ENCODE measurements at places on chromosomes 7 and 10.

DNA sequence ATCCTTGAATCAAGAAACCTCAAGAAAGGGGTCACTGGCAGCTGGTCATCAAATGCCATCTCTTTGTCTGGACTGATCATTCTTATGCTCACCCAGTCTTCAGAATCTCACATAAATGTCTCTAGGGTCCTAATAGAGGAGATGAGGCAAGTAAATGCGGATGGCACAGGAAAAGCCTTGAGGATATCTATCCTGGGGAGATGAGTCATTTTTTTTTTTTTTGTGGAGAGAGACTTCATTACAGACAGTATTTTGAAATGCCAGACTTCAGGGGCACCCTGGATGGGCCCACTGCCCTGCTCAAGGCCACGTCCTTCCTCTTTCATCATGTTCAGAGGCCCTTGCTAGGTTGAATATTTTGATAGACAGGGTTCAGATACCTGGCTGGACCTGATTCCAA, 19.5 kb upstream of the PLPP4 start:
- no peak for DNase-seq

- DNase-seq, result peak; percentile 65
Observed at GRCh38 chr10:84140036-84140379, 699 bp downstream of the GHITM start.

GRCh38 chr10:43041422-43042342, 35.2 kb upstream of the RET start:
- DNase-seq, result no peak

DNA sequence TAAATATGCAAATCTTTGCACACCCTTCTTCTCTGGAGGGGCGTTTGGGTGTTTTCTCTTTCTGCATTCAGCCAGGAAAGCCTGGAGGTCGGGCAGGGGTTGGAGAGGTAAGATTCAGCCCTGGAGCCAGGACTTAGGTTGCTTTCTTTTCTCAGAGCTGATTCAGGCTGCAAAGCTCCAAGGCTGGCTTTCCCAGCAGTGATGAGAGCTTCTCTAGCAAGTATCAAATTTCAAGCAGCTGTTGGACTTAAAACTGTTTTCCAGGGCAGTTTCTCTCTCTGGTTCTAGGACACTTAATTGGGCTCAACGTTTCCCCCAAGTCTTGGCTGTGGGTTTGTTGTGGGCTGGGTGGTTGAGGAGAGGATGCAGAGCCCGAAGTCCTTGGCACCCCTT, 608 bp downstream of the AKR1B10 start:
- DNase-seq, result no peak

DNA sequence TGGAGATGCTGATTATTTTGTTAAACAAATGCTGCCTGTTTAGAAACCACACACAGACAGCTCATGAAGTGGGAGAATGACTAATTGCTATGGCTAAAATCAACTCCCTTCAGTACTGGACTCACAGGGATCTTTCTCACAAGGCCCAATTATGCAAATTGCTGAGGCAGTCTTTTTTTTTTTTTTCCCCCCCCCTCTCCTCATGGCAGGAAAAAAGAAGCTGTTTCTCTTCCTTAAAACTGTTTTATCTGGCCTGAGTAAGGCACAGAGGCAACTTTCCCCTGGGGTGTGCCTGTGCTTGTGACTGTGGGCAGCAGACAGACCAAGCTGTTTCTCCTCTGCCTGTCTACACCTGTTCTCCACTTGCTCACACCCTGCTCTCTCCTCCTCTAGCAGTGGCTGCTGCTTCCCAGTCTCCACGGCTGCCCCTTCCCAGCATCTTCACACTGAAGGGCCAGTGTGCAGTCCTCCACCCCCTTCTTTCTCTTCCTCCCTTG, 65.4 kb upstream of the STEAP1B start:
- DNase-seq, result no peak

DNA sequence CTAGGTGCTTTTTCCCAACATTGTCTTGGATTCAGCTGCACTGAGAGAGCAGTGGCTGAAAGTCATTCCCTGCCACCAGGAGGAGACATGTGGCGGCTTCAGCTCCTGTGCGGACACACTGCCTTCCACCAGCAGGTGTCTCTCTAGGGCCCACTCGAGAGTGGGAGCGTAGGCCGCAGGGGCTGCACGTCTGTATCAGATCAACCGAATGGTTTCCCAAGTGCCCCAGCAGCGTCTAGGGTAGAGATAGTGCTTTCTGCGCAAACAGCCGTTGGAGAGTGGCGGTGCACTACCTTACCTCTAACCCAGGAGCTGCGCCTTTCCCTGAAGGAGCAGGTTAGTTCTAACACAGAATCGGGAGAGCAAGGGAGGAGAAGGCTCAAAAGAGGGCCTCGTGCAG, 31.7 kb downstream of the PAPOLB start:
- peak; percentile 79 for DNase-seq

DNA sequence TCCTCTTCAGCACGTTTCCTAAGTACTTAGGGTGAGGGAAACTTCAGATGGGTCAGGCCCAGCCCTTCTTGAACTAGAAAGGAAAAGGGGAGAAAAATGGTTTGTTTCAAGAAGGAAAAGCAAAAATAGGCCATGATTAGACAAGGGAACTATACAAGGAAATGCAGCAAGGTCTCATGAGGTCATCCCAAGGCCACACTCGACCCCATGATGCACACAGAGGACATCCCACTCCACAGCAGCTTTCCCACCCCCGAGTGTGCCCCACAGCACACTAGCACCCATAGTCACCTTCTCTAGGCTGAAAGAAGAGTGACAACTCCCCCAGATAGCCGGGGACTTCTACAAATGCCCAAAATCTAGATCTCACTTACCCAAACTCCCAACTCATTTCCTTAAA, 173.4 kb downstream of the FAM107B start:
- DNase-seq, result no peak

- no peak for DNase-seq
Observed at GRCh38 chr7:85820702-85821443, 634.0 kb upstream of the SEMA3D start.

DNA sequence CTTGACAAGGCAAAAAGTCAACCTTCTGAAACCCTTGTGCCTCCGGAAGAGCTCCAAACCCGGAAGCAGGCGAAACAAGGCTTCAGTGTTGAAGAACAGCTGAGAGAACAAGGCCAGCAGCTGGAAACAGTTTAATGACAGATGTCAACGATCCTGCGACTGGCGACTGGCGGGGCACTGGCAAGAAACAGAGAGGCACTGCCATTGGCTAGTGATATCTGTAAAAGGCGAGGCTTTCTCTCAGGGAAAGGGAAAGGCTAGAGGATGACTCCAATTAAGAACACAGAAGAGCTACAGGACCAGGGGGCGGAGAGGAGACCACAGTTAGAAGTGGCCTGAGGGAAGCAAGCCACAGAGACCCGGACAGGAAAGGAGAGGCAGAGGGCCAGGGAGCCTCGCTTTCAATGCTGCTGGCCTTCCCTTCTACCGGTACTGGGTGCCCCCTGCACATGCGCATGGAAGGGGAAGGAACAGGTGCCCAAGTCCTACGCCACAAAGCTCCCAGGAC, 19.4 kb downstream of the ITGB1 start:
- DNase-seq, result no peak

DNA sequence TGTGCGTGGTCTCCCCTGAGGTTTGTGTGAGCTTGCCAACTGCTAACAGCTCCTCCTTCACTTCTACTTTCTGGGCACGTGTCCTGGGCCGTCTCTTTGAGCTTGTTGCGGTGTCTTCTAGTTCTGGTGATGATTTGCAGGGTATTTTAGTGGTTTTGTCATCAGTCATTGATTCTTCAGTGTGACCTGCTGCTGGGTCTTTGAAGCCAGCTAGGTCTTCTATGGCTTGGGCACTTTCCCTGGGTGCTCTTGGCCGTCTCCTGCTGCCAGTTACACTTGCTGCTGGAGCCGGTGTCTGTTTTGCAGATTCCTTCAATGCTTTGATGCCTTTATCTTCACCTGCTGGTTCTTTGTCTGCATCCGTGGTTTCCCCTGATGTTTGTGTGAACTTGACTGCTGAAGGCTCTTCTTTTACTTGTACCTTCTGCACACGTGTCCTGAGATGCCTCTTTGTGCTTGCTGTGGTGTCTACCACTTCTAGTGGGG, 23.0 kb downstream of the MKI67 start:
- DNase-seq, result peak; percentile 73

DNA sequence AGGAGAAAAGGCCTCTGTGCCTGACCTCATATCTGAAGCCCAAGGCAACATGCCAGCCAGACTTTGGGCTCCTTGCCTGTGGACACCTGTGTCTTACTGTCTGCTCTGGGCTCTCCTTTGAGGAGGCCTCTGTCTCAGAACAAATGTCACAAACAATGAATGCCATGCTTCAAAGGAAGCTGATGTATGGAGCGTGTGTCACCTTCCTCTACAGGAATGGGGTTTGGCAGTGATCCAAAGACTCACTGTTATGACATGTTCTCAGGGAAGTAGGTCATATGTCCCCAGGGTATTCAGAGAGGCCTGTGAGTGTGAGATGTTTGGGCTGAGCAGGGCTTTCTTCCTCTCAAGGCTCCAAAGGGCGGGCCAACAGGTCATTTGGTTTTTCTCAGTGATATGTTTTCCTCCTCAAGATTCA, 38.4 kb downstream of the PTPRE start:
- no peak for DNase-seq

DNA sequence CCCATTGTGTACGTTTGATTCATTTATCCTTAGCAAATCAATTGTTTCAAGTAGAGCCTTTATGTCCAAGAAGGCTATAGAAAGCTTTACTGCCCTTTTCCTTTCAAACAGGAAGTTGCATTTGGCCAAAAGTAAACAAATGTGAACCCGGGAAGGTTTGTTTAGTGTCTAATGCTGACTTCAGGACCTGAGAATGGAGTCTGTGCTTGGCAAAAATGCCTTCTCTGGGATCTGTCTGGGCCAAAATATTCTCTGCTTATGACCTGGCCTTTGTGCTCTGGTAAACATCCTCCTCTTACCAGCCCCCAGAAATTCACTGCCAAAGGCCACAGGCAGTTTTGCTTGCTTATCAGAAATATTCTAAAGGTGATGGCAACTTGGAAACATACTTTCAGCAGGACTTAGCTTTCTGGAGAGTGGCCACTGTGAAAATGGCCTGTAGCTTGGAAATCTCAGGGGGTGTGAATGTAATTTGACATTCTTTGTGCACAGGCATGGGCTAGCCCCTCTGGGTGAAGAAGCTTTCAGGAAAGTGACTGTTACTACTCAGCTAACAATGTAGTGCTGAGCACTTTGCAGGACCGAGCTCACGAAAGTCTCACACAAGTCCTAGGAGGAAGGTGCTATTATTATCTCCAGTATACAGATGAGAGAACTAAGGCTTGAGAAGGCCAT, 199.5 kb downstream of the PTEN start:
- no peak for DNase-seq

GRCh38 chr7:94374231-94374630, 20.5 kb upstream of the COL1A2 start:
- DNase-seq, result no peak

- peak; percentile 53 for DNase-seq
Observed at GRCh38 chr7:157904866-157905570, 568.2 kb downstream of the DNAJB6 start.

- no peak for DNase-seq
Observed at GRCh38 chr7:141287936-141288335, 214.1 kb downstream of the TMEM178B start.

GRCh38 chr10:58050575-58050974, 217.1 kb downstream of the IPMK start:
- DNase-seq, result no peak

GRCh38 chr7:133230591-133231194, 22.2 kb upstream of the EXOC4 start:
- DNase-seq, result peak; percentile 67

GRCh38 chr7:8739837-8740236, 306.4 kb downstream of the NXPH1 start:
- no peak for DNase-seq

DNA sequence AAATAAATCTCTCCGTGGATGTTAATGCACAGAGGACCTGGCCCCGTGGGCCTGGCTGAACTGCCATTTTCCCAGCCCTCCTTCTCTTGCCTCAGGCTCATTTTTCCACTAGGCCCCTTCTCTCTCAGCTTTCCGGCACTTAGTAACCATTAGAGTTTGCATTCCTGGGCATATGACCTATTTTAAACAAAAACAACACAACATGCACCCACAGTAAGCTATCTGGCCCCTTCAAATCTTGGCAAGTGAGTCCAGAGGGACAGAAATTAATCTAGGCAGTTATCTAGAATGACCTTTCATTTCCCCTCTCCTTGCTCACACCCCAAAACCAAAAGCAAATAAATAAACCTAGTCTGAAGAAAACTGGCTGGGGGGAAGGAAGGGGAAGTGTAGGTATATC, 11.7 kb downstream of the FBXW4 start:
- no peak for DNase-seq

- no peak for DNase-seq
Observed at GRCh38 chr10:4022473-4022872, 237.5 kb upstream of the KLF6 start.

GRCh38 chr7:2040201-2040892, 192.4 kb downstream of the MAD1L1 start:
- no peak for DNase-seq

DNA sequence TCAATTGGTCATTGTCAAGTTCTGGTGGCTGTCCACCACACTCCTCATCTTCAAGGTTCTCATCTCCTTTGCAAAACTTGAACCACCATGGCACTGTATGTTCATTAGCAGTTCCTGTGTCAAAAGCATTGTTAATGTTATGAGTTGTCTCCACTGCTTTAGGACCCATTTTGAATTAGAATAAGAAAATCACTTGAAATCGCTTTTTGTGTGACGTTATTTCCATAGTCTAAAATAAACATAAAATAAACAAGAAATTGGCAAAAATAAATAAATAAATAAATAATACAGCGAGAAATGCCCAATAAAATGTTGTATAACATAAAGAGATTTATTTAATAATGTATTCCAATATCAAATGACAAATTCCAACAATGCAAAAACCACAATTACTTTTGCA, 195.5 kb upstream of the CDC14C start:
- DNase-seq, result no peak

GRCh38 chr10:123425680-123426079, 240.5 kb upstream of the GPR26 start:
- no peak for DNase-seq

DNA sequence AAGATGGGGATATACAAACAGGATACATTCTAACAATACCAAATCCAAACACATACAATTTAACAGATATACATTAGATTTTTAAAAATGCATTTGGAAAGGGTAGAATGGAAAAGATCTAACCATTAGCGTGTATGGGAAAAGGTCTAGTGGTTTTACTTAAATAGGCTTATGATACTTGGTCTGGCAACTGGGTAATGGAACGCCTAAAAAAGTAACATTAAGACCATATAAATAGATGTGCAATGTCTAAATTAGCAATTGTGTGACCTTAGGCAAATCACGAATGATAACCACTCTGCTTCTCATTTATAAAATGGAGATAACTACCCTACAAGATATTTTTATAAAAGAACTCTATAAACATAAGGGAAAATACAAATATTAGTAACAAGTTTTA, 135.2 kb downstream of the CNOT4 start:
- DNase-seq, result no peak

Data from activated effector memory CD4-positive, alpha-beta T cell treated with anti-CD3 and anti-CD28 coated beads, Interleukin-2, amount 50 U/mL, for 16 hours (primary cell).